A172 (cell line): ENCODE measurements at places on chromosomes 12 and 14. TPM values are rescaled to one million over a fixed set of nuclear protein-coding genes. Genes with fewer than 3 reads are reported as not detected.

- no peak for DNase-seq
Measured at GRCh38 chr12:82904219-82904790, 217.6 kb downstream of the TMTC2 start.

DNA sequence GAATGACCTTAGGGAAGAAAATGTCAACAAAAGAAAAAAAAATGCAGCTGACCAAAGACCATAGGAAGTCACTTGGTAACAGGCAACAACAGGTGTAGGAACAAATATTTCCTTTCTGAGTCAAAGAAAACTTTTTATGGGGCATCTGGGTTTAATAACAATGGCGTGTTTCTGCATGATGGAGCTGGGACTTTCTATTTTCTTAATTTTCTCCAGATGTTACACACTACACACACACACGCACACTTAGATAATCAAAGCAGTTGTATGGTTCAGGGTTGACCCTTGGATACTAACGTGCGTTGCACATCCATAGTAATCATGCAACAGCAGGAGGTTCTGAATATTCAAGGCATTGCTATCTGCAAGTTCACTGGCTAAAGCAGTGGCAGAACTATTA is 47.9 kb upstream of the NTF3 start:
- DNase-seq: no peak

DNA sequence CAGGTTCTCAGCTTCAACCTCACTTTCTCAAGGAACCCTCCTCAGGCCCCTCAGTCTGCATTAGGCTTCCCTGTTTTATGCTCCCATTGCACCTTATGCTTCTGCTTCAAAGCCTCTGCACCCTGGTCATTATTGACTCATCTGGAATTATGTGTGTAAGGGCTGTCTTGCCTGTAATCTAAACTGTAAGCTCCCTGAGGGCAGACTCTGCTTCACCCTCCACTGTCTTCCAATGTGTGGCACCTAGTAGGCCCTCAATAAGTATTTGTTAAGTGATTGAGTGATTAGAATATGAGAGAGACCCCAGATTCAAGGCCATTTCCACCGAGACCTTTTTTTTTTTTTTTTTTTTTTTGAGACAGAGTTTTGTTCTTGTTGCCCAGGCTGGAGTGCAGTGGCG is 79.1 kb downstream of the VCPKMT start:
- no peak for DNase-seq

DNA sequence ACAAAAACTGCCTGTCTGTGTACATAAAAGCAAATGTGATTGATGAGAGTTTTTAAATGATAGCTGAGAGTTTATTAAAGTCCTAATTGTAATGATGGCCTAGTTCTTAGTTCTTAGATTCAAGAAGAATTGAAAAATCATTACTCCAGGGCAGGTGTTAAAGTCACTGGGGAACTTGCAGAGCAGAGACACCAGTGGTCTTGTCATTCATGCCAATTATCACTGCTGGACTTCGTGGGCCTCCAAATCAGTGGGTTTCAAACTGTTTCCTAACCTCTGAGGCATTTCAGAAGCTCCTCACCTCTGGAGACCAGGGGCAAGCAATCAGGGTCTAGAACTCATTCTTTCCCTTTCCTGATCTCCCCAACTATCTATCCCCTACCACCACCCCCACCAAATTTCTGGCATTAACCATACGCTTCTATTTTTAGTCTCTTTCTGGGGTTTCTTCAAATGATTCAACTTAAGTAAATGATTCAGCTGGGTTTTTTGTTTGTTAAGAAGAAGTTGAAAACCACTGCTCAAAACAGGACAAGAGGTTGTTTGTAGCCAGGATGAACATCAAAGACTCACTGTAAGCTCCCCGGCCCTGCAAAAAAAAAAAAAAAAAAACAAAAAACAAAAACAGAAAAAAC is 80.1 kb downstream of the CEP83 start:
- no peak for DNase-seq

- no peak for DNase-seq
Measured at GRCh38 chr12:123071099-123071800, 79.6 kb downstream of the PITPNM2 start.

Gene DEGS2
- not detected in 2 replicates for total RNA-seq

- DNase-seq: no peak
Measured at GRCh38 chr12:17949558-17950141, 140.3 kb downstream of the RERGL start.

DNA sequence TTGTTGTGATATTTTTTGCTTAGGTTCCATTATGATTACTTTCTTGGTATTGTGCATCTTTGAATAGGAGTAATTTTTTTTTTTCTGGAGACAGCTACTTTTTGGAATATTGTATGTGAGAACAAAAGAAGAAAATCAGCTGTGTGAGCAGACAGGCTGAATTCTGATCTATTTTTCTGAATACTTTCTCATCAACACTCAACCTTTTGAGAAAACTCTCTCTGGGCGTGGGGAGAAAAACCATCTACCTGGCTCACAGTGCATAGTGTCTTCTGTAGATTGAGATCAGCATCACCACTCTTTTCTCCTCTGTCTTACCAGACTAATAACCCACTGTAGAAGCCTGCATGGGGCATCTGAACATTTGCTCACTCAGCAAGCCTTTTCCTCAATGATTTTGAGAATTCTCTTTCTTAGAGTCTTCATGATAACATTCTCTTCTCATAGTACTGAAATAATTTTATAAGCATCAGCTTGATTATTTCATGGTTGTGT is 3.3 kb downstream of the PIK3C2G start:
- DNase-seq: no peak

DNA sequence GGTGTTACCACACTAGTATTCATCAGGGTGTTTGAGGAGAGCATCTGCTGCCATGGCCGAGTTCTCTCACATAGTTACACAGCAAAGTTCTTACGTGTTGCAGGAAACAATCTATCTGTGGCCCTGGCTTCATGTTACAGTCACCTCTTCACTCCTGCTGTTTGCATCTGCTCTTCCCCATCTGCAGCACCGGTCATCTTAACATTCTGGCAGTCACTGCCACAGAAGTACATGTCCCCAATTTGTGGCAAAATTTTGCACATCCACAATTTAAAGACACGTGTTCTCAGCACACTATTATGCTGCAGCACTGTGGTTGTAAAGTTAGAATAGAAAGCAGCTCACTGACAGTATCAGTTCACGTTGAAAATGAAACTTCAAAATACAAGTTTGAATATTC is 23.2 kb downstream of the MAPK1IP1L start:
- no peak for DNase-seq

Gene AMDHD1
- 0.65 and 0.79 TPM in 2 replicates for total RNA-seq

- no peak for DNase-seq
Measured at GRCh38 chr14:92751819-92752218, 3.4 kb upstream of the LGMN start.

DNA sequence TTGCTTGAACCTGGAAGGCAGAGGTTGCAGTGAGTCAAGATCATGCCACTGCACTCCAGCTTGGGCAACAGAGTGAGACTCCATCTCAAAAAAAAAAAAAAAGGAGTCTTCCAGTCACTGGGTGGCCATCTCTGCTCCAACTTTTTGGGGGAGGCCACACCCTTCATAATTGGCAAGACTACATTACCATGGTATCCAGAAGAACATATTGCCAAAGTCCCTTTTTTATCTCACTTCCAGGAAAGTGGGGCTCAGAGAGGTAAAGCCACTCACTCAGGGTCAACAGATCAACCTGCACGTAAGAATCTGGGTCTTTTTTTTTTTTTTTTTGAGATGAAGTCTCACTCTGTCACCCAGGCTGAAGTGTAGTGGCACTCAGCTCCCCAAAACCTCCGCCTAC is 5.0 kb upstream of the CD63 start:
- DNase-seq: no peak
